ENCODE measurements at places on chromosomes 6 and 20.

DNA sequence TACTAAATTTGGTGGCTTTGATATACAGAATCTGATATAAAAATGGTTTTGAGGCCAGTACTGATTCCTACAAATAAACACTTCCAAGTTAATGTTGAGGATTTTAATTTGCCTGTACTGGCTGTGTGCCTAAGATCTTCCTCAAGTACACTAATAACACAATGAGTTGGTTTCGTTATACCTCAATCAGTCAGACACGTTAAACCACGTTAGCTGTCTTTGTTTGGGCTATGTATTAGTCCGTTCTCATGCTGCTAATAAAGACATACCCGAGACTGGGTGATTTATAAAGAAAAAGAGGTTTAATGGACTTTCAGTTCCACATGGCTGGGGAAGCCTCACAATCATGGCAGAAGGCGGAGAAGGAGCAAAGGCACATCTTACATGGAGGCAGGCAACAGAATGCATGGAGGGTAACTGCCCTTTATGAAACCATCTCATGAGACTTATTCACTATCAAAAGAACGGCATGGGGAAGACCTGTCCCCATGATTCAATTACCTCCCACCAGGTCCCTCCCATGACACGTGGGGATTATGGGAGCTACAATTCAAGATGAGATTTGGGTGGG is 46.2 kb downstream of the NT5E start:
- no peak for DNase-seq

- DNase-seq = no peak
These were observed 261.5 kb downstream of the BMP2 start for GRCh38 chr20:7029019-7029418.

DNA sequence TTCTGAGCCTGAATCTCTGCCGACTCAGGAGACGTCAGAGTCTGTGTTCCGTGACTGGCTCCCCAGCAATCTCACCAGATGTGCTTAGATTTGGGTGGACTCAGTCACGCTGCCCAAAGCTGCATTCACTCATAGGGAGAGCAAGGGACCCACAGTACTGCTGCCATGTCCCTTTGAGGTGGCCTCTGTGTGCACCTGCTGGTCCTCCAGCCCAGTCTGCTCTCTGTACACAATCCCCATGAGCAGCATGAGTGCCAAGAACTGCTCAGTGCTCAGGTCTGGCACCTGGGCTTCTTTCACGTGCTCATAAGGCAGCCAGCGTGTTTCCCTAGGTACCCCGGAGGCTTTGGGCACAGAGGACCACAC is 44.2 kb upstream of the TIAM2 start:
- no peak for DNase-seq

GRCh38 chr6:38350942-38351341 is 288.8 kb downstream of the BTBD9 start:
- DNase-seq = no peak
